ENCODE measurements at places on chromosomes 4 and X.
A peak's percentile ranks its signal among the peaks of the same experiment; 100 is the strongest.

- no peak for DNase-seq
These were observed 202.5 kb upstream of the RPL34 start for GRCh38 chr4:108417923-108418322.

- no peak for DNase-seq
These were observed 19.3 kb downstream of the ZFX start for GRCh38 chrX:24168807-24169206.

DNA sequence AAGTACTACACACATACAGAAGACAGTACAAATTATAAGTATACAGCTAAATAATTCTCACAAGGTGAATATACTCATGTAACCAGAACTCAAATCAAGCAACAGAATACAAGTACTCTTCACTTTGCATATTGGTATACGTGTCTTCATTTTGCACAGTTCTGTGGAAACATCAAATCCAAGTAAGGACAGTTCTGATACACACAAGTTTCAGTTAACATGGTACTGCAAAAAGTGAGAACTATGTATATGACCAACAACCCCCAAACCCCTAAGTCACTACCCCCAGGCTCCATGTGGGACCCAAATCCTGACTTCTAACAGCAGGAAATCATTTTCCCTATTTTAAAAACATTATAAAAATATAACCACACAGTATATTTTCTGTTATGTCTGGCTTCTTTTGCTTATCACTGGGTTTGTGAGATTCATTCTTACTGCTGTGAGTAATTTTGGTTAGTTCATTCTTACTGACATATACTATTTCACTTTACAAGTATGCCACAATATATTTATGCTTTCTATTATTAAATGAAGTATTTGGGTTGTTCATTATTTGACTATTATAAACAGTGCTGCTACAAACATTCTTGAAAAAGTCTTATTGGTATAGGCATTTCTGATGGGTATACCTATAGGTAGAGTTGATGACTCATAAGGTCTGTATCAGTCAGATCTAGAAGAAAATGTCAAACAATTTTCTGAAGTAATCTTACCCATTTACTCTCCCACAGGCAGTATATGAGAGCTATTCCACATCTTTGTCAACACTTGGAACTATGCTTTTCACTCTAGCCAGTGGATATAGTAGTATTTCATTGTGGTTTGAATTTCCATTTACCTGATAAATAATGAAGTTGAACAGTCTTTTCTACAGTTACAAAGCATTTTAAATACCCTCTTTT lies 47.0 kb downstream of the SCLT1 start:
- DNase-seq: no peak

DNA sequence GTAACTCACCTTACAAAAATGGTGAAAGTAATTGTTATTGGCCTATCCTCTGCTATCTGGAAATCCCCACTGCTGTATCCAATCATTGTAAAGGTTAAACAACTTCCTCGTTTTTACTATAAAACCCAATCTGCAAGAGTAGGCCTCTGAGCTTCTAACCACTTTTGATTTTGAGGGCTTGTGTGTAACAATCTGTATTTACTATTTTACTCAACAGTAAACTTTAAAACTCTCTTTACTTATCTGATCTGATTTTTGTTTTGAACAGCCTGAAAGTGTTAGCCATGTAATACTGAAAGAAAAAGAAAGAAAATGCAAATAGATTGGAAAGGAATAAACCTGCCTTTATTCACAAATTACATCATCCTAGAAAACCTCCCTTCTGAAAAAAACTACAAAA lies 63.1 kb downstream of the SLC10A7 start:
- no peak for DNase-seq

- no peak for DNase-seq
These were observed 40.3 kb downstream of the GSX2 start for GRCh38 chr4:54140287-54140686.

DNA sequence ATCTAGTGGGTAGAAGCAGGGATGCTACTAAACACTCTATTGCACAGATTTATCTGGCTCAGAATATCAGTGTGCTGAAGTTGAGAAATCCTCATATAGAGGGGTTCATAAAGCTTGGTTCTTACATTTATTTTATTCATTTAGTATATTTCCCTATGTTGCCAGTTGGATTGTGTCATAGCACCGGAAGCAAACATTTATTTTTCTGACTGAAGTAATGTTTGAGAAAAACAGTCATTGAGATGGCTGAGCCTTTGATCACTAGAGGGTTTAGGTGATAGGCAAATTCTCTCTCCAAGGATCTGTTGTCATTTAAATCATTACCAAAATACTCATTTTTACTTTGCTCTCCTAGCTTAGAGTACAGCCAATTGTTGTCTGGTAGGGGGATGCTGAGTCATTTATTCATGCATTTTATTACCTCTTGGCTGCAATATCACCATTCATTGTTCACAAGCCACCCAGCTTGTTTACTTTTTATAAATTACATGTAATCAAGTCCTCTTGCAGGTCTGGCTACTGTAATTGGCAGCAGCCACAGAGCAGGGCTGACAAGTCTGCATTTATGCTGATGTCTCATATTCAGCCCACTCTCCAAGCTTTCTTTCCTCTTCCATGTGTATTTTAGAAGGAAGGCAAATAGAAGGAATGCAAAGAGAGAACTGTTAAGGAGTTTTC lies 15.2 kb downstream of the GAB1 start:
- DNase-seq: no peak

DNA sequence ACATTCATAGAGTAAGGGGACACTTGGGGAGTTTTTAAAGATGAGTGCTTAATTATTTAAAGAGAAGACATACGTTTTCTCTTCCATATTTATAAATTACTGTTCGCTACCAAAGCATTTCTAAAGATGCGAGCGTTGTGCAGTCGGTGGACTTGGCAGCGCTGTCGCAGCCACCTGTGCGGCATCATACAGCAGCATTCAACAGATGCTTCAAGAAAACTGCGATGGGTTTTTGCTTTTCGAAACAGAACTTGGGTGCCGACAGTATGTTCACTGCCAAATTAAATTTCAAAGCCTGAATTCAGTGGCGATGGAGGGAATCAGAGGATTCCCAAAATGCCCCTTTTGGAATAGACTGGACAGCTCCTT lies 1.6 kb upstream of the HTR2C start:
- DNase-seq: no peak

DNA sequence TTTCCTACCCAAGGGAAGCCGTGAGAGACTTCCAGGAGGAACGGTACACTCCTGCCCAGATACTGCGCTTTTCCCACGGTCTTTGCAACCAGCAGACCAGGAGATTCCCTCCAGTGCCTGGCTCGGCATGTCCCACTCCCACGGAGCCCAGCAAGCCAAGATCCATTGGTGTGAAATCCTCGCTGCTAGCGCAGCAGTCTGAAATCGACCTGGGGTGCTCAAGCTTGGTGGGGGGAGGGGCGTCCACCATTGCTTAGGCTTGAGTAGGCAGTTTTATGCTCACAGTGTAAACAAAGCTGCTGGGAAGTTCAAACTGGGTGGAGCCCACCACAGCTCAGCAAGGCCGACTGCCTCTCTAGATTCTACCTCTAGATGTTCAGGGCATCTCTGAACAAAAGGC lies 284.8 kb upstream of the FGF13 start:
- DNase-seq: no peak

DNA sequence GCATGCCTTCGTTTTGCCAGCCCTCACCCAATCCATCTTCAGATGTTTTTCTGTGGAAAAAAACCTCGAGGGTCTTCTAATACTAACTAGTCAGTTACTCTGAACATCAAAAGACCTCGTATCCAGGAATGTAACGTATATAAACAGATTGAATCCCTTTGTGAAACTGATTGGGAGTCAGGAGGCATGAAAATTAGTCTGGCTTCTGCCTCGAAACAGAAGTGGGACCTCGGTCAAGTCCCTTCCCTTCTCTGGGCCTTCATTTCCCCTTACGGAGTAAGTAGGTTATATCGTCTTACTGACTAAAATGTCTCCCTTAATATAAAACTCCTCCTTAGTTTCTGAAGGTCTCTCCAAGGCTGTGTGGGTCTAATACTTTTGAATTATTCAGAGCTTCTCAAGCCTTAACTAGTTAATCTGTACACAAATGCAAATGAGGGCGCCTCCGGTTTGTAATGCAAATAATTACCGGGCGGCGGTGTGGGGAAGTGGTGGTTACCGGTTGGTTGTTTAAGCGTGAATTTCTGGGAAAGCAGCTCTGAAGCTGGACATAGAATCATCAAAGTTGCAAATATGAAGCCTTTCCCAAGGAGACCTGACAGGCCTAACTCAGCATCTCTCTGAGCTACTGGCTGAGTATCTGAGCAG lies 11.4 kb upstream of the NKRF start:
- DNase-seq: no peak

DNA sequence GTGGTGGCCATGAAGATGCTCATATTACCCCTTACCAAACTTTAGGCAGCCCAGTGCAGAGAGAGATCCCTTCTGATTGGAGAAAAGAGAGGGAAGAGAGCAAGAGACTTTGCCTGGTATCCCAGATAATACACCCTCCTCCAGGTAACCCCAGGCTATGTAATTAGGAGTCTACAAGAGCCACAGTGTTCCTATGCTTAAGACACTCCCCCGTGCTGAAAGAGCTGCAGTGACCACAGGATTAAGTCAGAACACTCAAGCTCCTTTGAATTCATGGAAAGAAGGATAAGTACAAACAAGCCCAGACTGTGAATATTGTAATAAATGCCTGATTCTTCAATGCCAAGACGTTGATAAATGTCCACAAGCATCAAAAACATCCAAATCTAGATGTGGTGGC lies 41.4 kb downstream of the PABPC4L start:
- DNase-seq: no peak

- DNase-seq: no peak
These were observed 103.4 kb upstream of the PAK3 start for GRCh38 chrX:110992611-110993010.

DNA sequence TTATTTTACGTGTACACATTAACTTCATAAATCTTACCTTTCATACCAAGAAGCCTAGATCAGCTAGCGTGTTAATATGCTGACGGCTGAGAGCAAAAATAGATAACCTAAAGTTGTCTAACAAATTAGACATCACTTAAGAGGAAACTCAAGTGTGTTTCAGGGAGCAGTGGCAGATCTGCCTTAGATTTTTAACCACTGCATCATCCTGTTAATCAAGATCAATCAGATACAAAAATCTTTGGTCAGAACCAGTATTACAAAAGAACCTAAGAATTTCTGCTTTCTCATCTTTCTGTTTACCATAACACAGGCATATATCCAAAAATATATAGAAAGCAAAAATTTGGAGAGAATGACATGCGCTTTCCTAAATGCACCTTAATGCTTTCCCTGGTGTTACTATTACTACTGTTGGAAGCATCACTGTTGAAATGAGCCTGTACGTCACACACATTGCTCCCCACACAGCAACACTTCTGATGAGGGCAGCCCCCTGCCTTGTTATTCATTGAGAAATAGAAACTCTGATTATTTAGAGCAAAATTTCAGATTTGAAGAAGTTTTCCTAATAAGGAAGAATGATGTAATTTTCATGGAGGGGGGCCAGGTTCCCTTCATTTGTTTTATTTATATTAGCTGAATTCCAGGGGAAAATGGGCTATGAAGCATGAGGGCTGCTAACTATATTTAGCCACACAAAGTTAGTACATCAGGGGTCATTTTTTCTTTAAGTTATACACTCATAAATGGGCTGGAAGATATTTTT lies 152.3 kb downstream of the CBR4 start:
- DNase-seq: no peak

DNA sequence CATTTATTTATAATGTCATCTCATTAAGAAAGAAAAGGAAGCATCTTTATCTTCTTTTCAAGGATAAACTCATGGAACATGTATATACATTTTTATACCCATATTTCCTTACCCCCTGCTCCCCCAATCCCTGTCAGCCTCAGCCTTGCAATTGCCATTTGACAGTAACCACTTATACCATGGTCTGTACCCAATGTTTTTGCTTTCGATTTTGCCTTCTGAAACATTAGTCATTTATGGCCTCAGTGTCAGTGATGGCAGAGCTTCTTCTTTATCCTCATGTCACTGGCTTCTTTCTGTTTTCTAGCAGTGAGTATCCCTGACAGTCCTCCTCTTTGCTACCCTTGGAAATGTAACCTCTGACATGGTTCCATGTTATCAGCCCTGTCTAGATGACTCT lies 228.4 kb downstream of the SPRY1 start:
- DNase-seq: peak; percentile 44

GRCh38 chrX:115606861-115607260 lies 45.9 kb downstream of the PLS3 start:
- no peak for DNase-seq

DNA sequence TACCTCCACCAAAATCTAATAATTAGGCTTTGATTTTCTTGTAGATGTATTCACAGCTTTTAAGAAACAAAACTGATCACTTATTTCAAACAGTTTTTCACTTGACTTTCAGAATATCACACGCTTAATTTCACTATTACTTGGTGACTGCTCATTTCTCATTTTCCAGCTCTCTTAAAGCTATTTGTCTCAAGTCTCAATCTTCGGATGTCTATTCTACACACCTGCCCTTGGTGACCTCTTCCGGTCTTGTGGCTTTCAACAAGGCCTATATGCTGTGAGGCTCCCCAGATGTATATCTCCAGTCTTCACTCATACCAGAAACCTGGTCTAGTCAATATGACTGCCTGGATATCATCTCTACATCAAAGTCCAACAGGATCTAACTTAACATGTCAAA lies 34.9 kb upstream of the ANXA10 start:
- DNase-seq: no peak

- no peak for DNase-seq
These were observed 796 bp upstream of the MED14 start for GRCh38 chrX:40736170-40736505.

DNA sequence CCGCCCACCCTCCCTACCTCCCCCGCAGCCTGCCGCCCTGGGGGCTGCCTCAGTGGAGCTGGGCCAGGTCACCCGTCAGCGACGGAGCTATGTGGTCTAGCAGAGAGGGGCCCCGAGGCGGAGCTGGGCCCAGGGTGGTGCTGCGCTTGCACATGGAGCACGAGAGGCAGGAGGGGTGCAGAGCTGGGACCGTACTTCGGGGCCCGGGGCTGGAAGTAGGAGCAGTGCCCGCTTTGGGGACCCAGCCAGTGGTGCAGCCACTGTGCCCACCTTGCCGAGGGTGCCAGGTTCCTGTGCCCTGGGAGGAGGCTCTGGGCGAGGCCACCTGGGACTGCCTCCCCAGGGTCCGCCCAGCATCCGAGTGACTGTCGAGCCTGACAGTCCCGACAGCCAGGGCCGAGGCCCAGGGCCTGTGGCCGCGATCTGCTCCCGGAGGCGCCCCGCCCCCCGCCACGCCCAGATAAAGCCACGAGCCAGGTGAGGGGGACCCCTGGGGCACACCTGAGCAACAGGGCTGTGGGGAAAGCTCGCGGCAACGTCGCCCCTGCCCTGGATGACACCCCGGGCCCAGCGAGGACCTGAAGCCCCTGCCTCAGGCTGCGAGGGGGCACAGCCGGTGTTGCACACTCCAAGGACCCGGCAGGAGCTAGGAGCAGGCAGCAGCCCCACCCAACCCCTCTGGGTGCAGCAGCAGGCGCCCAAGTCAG lies 117.5 kb downstream of the DNAAF6 start:
- DNase-seq: no peak

GRCh38 chr4:28772066-28772465 lies 1911.4 kb downstream of the STIM2 start:
- DNase-seq: no peak

All from bone marrow (tissue), 2 donors.